ENCODE measurements at places on chromosomes 4 and X. TPM values are rescaled to one million over a fixed set of nuclear protein-coding genes. Genes with fewer than 3 reads are reported as not detected.

DNA sequence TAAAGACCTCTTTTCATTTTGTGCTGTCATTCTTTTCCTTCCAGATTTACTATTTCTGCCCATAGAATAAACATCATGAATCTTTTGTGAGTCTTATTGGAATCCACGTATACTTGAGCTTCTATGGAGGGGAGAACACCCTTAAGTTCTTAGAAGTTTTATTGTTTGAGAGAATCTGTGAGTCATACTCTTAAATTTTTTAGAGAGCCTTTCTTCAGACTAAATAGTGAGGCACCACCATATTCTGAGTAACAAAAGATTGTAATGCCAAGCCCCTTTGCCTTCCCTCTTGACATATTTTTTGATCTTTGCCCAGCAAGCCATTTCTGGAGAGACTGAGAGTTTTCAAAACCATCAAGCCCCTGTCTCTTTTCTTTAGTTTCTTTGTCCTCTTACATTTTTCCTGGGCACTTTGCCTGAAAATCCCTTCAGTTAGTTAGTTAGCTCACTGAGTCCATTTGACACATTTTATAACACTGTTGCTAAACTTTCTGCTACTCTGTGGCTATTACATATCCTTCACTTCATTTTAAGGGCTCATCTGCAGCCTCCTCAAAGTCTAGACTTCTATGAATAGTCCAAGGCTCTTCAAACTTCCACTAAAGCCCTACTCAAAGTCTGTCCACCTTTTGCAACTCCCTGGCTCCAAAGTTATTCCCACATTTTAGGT is 65.3 kb upstream of the NDUFC1 start:
- ATAC-seq: no peak

DNA sequence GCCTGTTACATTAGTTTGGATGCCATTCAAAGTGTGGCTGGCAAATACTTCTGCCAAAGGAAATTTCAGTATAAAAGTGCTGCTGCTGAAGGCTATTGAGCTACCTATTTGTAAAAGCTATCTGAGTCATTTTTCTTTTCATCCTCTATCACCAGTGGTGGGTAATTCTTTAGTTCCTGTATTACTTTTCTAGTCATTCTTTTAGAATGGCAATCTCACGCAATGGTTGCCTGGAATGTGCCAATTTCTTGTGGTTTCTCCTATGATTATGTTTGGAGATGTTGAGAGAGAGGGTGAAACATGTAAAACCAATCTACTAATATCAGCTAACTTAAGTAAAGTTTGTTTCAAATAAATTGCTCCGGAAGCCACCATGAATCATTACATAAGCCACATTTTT is 685.0 kb downstream of the RAPGEF2 start:
- no peak for ATAC-seq

DNA sequence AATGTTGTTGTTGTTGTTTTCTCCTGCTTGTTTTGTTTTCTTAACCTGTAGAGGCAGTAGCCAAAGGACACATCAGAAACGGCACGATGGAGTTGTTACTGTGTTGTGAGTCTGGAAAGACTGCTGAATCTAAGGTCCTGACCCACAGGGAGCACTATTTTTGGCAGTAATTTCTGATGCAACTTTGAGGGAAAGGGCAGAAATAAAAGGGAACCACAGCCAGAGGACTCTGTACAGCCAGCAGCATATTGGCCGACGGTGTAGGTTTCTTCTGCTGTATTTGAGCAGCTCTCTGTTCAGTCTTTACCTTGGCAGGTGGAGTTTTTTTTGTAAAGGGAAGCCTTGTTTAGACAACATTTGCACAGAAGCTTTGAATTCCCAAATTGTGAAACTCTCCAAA is 203.0 kb upstream of the GPR101 start:
- no peak for ATAC-seq

DNA sequence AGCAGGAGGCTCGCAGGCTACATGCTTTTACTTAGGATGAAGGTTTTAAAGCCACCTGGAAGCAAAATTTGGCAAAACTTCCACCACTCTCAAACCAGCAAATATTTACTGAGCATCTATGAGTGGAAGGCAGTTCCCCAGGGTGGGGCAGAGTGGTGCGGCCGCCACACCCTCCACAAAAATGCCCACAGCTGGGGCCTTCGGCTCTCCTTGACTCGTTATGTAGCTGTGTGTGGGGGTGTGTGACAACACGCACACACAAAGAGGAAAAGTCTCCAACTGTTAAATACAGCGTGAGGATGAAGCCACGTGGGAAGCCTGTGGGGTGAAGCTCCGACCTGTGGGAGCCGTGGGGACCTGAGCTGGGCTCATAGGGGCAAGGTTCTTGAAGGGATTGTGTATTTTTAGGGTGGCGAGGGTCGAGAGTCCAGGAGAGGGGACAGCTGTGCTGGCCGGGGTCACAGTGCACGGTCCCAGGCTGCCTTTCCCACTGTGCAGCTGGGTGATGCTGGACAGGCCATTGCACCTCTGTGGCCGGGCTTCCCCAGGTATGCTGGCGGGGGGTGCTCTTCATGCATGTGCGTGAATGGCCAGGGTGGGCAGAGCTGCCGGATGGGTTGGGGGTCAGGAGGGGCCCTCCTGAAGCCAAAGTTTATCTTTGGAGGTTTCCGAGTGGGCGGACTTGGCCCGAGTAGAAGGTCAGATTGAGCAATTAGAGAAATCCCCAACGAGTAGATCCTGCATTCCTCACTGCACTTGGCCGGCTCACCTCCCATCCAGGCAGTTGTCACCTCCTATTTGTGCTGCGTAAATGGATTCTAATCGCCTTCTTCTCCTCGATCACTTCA is 25.4 kb downstream of the SORCS2 start:
- ATAC-seq: peak; percentile 65

GRCh38 chr4:56803471-56803870 is 18.0 kb downstream of the SPINK2 start:
- ATAC-seq: peak; percentile 8

DNA sequence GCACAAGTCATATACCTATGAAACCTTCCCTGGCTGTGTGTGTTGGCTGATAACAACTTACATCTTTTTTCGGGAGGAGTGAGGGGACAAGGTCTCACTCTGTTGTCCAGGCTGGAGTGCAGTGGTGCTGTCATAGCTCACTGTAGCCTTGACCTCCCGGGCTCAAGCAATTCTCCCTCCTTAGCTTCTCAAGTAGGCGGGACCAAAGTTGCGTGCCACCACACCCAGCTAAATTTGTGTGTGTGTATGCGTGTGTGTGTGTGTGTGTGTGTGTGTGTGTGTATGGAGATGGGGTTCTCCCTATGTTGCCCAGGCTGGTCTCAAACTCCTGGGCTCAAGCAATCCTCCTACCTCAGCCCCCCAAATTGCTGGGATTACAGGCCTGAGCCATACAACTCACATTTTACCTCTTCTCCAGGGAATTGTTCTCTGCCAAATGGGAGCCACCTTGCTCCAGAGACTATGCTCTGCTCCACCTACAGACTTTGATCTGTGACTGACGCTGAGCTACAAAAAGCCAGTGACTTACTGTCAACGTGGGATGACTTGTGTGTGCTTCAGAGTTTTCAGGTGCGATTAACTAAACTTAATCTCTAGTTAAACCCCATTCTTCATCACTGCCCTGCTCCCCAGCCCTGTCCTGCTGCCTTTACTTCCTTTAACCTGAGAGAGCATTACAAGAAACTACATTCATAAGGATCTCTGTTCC is 2.0 kb upstream of the BEX4 start:
- ATAC-seq: peak; percentile 47

Gene S100P
- 1,144 TPM for total RNA-seq

Gene GLRA3
- total RNA-seq: not detected

Gene TBX22
- not detected for total RNA-seq

All from esophagus mucosa (tissue), 1 donor.